Natural killer cell treated with Interleukin-12 subunit alpha and Interleukin-12 subunit beta and Interleukin-15 and Interleukin-18, amount 100 ng/mL, for 72 hours (primary cell): ENCODE measurements at places on chromosomes 7 and 10. TPM values are rescaled to one million over a fixed set of nuclear protein-coding genes. Genes with fewer than 3 reads are reported as not detected.

ZP3 gene
- total RNA-seq = 0.39 TPM

ANKRD1 gene
- not detected for total RNA-seq

DNA sequence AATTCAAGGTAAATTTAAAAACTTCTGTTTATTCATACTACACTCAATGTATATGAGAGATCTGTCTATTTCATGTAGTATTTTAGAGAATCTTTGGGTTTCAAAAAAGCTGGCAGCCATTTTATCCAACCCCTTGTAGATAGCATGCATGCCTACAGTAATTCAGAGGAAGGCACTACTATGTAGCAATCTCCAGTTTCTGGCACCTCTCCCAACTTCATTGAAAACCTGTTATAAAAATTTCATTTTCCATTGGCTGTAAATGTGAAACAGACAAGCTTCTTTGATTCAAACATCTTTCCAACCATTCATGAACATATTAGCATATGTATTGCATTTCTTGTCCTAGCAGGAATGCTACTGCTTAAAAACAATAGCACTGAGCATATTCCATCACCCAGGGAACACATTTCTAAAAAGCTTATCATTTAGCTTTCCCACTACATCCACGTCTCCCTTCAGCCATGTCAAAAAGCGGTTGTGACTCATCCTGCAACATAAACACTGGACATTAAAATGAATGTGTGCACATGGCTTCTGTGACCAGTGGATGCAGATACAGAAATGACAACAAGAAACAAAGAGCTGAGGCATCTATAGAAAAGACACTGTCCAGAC, 330.4 kb upstream of the AOAH start:
- no peak for DNase-seq

DNA sequence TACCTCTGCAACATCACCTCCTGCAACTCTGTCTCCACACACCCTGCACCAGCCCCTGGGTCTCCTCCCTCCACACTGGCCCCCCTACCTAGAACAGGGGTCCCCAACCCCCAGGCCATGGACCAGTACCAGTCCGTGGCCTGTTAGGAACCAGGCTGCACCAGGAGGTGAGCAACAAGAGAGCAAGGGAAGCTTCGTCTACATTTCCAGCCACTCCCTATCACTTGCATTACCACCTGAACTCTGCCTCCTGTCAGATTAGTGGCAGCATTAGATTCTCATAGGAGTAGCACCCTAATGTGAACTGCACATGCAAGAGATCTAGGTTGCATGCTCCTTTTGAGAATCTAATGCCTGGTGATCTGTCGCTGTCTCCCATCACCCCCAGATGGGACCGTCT, 108.8 kb upstream of the WDR11 start:
- no peak for DNase-seq

DNA sequence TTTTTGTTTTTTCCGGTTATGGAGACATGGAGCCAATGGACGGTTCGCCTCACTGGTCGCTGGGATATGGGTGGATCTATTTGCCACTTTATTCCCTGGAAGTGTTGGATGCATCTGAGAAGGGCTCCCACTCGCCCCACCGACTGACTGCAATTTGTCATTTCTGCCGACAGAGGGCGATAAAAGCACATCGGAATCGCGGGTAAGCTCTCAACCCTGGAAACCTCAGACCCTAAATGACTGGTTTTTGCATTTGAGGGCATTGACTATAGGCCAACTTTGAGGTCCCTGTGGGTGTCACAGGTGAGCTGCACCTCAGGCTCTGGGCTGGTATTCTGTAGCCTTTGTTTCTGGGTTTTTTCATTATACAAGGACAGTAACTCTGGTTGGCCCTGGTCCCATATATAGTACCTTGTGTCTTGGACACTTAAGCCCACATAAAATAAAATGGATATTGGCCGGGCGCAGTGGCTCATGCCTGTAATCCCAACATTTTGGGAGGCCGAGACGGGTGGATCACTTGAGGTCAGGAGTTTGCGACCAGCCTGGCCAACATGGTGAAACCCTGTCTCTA, 11.9 kb upstream of the OPALIN start:
- DNase-seq = peak; percentile 73

- DNase-seq = no peak
Observed at GRCh38 chr10:88017781-88018180, 154.4 kb downstream of the PTEN start.

DNA sequence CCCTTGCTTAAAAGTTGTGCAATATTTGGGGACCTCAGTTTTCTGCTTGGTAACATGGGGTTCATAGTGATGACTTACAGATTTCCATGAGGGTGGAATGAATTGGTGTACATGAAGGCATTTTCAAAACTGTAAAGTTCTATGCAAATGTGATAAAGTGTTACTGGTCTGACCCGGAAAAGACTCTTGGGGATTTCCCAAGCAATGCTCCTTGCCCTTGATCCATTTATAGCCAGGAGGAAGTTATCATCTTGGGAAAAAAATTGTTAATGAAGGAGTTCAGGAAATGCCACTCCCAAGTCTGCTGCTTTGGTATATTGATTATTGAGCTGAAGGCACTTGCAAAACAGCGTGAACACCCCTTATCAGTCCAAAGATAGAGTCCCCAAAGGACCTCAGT, 96.3 kb upstream of the ZPBP start:
- DNase-seq = no peak

DNA sequence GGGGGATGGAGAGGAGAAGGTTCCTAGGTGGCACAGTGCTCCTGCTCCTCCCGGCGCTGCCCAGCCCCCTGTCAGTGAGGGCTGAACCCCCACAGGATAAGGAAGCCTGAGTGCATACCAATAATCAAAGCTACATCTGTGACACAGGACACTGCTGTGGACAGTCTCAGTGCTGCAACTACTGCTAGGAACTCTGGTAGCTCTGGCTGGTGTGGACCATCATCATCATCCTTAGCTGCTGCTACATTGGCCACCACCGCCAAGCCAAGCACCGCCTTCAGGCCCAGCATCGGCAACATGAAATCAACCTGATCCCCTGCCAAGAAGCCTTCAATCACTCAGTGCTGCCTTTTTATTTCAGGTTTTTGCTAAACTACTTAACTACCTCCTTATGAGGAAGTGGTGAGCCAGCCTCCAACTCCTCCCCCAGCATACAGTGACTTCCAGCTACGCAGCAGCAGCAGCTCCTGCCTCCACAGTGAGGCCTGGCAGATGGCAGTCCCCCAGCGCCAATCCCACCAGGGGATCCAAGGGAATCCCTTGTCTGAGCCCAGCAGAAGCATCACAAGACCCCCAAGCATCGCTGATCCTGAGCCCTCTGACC, 32.1 kb upstream of the SLC26A4 start:
- DNase-seq = no peak

DNA sequence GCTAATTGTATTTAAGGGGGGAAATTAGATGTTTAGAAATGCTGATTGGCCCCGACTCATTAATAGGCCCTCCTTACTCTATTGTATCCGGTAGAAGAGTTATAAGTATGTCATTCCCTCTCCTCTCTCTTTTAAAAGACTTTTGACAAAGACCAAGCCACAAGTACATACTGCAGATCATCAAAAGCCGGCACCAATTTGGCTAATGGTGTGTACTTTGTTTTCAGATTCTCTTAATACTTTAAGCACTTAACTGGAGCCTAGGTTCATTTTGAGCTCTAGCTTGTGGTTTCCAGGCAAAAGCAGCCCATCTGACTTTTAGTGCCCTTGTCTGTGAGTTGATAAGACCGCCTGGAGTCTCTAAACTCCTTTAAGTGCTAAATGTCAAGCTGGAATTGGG, 210.0 kb upstream of the LYZL1 start:
- DNase-seq = no peak

DNA sequence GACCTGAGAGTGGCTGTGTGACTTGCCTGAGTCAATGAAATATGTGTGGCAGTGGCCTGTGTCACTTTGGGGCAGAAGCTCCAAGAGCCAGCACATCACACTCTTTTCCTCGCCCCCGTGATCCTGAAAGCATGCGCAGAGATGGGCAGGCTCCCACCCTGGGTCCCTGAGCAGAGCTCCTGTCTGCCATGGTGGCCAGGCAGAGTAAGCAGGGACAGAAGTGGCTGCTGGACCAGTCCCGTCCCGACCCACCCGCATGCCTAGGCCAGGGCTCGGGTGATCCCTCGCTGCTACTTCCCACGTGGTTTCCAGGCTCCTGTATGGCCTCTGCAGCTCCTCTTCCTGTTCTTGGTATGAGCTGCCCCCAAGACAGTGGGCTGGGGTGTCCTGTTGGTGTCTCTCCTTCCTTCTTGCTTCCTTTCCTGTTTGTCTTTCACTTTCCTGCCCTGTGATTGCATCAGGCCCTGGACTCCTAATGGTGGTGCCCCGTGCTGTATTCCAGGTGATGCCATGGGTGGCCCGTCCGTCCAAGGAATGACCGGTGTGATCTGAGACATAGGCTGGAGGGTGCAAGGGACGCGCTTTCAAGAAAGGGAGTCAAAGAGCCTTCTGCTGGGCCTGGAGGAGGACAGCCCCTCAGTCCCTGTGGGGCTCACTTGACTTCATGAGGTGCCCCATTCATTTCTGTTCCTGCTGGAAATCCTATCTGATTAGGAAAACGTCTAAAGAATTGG, 71.4 kb upstream of the SHH start:
- no peak for DNase-seq

DNA sequence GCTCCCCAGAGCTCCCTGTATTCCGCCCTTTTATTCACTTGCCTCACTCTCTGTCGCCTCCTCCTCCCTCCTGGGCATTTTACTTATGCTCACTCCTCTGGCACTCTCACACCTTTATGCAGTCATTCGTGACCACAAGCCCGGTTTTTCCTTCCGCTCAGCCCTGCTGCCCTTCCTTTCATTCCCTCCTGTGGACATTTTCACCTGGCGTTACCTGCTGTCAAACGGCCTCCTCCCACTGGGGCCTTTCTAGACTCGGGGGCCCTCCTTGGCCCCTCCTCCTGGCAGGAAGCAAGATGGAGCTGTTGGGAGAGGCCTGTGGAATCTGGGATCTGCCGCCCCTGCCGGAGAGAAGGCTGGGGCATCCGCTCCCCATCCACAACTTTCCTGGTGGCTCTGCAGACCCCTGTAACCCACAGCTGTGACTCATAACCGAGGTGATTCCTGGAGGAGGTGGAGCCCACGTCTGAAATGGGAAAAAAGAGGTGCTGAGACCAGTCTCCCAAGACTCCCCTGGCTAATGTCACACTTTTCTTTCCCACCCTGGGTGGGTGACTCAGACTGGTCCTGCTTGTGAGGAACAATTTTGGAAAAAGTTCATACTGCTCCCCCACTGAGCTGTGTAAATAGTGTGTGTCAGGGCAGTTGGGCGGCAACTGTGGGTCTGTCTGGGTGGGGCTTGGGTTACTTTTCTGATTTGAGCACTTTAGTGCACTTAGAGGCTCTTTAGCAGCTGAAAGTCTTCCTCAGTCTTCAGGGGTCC, 1.2 kb downstream of the VCL start:
- DNase-seq = peak; percentile 61

DNA sequence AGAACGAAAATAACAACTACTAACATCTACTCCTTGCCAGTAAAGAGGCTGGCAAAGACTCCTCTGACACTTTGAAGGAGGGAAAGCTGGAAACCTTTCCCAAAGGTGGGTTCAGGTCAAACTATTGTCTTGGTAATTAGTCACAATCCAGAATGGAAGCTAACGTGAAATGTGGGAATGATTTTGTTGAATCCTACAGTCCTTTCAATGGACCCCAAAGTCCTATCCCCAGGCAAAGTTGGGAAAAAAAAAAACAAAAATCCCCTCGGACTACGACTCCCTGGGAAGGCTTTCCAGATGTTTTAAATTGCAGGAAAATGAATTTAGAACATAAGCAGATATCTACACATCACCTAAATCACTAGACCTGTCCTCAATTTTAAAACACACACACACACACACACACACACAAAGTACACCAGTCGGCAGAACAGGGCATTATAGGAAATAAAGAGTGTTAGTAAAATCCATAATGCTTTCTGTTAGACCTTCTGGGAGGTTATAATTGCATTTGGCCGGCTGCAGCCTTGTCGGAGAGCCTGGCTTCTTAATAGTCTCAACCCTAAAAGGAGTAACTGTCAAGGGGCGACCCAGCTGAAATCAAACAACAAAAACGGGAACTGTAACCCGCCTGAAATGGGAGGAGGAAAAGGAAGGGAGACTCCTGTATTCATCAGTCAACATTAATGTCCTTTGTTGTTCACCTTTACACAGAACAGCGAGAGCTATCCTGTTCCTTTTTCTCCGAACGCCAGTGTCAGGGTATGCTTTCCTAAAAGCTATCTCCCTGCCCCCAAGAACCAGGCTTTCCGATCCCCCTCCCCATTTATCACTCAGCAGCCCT, 1.5 kb downstream of the DOCK4 start:
- DNase-seq = no peak

DNA sequence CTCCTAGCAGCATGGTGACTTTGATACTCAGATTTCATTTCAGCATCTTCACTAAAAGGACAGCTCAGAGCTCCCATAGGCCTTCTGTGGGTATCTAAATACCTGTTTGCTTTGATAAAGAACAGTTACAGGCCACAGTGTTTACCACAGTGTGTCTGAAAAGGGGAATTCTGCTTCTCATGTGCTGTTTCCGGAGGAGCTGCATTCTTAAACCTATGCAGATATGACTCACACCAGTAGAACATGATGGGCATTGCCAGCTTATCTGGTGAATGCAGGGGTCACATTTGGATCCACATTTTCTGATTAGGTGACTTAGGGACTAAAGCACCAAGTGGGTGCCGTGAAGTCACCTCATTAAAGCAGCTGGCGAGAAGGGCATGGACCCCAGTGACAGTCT, 52.6 kb downstream of the TRRAP start:
- no peak for DNase-seq

DNA sequence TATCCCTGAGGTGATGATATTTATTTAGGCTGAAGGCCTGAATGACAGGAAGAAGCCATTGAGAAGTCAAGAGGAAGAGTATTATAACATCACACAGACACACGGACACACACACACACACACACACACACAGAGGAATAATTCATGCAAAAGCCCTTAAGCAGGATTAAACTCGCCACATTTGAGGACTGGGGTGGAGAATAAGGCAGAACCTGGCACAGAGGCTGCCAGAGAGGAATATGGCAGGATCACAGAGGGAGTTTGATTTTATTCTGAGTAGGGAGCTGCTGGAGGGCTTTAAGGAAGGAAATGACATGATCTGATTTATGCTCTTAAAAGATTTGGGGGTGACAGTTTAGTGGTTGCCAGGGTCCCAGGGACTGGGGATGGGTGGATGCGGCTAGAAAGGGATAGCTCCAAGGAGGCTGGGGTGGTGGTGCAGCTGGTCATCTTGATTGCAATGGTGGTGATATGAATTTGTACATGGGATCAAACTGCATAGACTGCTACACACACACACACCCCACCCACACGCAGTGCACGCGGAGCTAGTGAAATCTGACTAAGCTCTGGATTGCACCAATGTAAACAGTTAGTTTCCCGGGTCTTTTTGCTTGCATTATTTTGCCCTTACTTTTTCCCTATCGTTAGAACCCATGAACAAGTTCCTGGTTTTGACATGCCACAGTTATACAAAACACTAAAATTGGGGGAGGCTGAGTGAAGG, 11.2 kb downstream of the SMURF1 start:
- no peak for DNase-seq
